Fibroblast of skin of back (primary cell): ENCODE measurements at places on chromosomes 12 and 14.

- DNase-seq, result peak; percentile 61
These were observed 283.1 kb downstream of the MDGA2 start for GRCh38 chr14:47392326-47392725.

DNA sequence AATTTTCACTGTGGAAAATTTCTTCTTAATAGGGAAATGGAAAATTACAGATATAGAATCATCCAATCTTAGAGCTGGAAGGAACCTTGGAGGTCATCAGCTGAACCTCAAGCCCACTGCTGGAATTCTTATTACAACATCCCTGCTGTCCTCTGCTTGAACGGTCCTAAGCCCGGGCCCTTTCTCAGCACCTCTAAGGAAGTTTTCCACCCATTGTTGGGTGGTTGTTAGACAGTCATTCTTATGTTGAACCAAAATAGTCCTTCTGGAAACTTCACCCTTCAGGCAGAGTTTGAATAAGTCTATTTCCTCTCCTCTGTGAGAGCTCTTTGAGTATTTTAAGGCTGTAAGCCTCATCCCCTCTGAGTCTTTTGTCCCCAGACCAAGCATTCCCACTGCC, 70.7 kb downstream of the ZFP36L1 start:
- no peak for DNase-seq

DNA sequence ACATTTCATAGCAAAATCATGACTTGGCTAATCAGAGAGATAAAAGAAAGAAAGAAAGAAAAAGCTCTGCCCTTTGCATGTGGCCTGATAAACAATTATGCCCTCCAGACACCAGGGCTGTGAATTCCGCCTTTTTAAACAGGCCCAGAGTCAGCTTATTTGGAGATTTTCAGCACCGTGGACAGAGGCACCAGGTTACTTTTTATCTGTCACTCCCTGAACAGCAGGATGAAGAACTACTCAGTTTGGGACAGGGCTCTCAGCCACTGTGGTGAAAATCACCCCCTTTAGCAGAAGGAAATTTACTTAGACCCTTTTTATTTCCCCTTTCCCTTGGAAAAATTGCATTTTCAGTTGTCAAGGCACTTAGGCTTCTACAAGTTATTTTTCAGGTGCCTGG, 359.9 kb downstream of the NRXN3 start:
- peak; percentile 13 for DNase-seq

DNA sequence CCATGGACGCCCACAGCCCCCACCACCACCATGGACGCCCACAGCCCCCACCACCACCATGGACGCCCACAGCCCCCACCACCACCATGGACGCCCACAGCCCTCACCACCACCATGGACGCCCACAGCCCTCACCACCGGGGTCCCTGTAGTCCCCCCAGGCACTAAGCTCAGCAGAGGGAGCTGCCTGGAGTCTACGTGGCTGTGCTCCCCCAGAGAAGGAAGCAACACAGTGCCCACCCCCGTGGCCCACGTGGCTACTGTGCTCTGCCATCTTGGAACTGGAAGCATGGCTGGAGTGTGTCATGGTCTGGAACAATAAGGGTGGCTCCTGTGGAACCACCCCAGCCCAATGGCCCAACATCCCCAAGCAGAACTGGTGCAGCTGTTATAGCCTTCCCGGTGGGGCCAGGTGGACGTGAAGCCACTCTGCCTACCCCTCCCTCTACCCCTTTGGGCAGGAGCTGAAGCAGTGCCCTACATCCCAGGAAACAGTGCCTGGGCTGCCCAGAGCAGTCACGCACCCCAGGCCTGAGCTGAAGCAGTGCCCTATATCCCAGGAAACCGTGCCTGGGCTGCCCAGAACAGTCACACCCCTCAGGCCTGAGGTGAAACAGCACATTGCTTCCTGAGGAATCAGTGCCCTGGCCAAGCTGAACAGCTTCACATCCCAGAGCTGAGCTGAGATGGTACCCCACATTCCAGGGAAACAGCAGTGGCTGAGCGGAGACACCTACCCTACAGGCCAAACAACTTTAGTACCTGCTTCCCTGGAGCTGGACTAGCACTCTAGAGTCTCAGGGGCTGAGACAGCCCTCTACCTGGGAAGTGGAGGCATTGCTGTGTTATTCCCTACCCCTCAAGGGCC, 9.0 kb upstream of the SFSWAP start:
- no peak for DNase-seq

GRCh38 chr12:26813812-26814211, 19.2 kb downstream of the ITPR2 start:
- no peak for DNase-seq

DNA sequence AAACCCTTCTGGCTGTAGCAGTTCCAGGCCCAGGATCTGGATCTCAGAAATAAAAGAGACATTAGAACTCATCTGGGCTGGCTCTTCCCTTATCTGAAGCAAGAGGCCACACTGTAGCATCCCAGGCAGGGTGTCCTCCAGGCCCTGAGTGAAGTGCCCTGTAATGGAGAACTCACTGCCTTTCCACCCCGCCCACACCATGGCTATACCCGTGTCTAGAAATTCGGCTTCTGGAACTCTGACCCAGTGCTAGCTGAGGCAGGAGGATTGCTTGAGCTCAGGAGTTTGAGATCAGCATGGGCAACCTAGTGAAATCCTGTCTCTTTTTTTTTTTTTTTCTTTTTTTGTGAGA, 23.5 kb upstream of the PLEKHG3 start:
- DNase-seq, result no peak

DNA sequence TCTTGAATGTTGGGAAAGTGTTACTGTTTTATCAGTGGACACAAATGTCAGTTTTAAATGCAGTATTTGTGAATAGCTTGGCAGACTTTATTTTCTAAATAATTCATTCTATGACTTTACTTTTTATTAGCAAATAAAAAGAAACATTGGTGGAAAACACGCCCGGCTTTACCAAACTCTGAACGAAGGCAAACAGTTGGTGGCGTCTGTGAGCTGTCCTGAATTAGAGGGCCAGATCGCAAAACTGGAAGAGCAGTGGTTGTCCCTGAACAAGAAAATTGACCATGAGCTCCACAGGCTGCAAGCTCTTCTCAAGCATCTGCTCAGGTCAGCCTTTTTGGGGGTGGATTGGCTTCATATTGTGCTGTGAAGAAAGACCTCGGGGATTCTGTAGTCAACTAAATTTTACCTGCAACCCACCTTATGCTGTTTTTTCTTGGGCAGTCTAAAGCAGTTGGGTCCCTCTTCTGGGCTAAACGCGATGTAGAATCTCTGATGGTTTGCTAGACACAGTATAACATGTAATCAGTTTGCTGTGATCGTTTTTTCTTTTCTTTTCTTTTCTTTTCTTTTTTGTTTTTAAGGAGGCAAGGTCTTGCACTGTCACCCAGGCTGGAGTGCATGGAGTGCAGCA, 156.4 kb downstream of the ESR2 start:
- DNase-seq, result no peak

DNA sequence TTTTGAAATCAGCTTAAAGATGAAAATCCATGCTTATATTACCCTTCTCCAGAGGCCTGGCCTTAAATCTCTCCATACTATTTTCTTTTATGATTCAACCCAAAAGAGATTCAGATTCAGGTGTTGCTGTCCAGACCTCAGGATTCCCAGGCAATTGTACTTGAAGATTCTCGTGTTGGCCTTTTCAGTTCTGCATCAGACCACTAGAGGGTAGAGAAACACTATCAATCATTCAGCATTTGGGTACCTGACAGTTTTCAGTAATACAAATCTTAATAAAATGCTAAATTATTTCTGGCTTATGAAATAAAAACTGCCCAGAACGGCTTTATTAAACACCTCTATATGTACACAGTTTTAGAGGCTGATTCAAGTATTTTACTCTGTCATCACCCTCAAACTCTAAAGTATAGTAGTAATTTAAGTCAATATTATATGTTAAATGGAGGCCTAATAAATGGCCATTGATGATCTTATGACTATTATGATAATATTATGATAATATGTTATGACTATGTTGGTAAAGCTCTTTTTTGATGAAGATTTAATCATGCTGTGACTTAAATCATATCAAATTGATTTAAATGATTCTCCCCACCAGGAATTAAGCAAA, 301.1 kb downstream of the DUSP6 start:
- peak; percentile 65 for DNase-seq

- no peak for DNase-seq
These were observed 33.6 kb upstream of the OR9K2 start for GRCh38 chr12:55092579-55092978.

- DNase-seq, result no peak
These were observed 72.8 kb downstream of the ANKS1B start for GRCh38 chr12:99911967-99912366.

DNA sequence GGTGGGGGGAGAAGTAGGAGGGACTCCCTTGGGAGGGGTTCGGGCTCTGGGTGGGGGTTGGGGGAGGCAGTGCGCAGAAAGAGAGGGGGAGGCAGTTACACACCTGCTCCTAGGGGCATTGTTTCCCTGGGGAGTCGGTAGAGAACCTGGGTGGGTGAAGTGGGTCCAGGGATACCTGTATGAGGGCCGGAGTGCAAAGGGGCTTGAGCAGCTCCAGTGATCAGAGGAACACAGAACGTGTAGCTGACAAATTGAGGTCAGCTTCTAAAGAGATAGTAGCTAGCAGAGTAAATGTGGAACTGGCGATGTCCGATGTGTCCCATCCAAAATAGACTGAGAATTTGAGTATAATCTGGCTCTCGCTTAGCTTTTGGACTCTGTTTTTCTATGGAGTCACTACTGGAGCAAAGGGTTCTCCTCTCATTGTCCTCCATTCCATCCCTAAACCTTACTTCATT, 502 bp downstream of the SMARCD1 start:
- no peak for DNase-seq

- DNase-seq, result no peak
These were observed 821.3 kb upstream of the TMEM132C start for GRCh38 chr12:127445581-127446139.

DNA sequence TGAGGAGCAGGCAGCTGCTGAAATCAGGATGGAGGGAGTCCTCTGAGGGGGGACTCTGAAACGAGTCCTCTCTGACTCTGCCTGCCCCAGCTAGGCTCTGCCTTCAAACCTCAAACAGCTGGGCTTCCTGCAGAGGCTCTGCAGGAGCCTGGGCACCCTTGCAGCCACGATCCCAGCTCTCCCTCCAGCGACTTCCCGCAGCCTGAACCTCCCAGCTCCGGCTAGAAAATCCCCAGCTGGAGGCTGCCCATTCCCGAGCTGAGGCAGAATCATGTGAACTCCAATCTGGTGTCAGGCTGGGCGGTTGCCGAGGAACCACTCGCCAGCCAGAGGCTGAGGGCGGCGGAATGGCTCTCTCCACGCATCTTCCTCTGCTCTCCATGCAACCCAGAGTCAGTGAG, at the start of gene GPR68:
Gene GPR68, minus strand, starts transcription at position 204 of the 401 bp plus-strand sequence. CDS start 9,654 bp downstream, outside the sequence.
- DNase-seq, result peak; percentile 63

- DNase-seq, result peak; percentile 94
These were observed 238.8 kb upstream of the RGS6 start for GRCh38 chr14:71693381-71693780.

- DNase-seq, result peak; percentile 81
These were observed 67.8 kb downstream of the CD163L1 start for GRCh38 chr12:7376196-7376595.

DNA sequence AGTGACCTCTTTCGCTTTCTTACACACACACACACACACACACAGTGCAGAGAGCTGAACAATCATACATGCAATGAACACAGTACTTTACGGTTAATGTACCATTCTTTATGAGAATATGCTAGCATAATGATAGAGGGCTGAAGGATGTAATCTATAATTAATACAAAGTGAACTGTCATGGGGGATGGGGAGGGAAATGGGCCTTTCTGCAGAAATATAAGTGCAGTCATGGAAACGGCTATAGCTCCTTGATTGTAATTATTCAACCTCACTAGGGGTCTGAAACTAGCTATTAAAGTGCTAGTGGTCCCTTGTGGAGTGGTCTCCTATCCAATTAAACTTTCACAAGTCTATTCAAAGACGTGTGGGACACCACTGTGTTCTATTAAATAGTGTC, 443.2 kb upstream of the FOXG1 start:
- no peak for DNase-seq

DNA sequence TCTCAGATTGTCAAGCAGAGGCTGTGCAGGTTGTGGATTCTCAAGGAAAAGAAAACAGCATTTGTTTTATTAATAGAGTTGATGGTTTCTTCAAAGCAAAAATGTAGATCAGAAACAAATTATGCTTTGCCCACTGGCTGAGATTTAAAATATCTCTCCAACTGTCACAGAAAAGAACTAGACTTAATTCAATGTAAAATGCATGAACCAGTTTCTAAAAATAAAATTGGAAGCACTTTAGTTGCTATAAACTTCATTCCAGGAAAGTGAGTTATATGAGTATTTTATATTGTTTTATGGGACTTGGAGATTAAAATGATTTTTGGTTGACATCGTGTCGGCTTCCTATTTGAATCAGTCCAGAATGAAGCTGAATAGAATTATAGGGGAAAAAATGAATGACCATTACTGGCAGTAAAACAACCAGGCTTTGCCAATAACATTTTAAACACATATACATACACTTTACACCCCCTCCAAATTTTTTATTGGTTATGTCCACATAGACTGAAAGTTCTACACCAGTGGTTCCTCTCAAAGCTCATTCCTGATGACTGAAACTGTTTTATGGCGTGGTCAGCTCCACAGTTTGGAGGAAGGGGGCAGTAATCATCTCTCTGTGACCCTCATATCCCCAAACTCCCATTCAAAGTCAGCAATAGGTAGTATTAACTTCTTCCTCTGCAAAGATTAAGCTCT, 55.5 kb upstream of the DAAM1 start:
- peak; percentile 11 for DNase-seq

DNA sequence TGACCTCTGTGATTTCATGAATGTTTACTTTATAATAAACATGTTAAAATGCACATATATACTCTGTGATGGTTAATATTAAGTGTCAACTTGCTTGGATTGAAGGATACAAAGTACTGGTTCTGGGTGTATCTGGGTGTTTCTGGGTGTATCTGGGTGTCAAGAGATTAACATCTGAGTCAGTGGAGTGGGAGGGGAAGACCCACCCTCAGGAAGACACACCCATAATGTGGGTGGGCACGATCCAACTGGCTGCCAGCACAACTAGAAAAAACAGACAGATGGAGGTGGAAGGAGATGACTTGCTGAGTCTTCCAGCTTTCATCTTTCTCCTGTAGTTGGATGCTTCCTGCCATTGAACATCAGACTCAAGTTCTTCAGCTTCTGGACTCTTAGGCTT, 11.9 kb downstream of the NUP37 start:
- DNase-seq, result no peak

GRCh38 chr12:65500091-65500900, 221.8 kb downstream of the MSRB3 start:
- peak; percentile 88 for DNase-seq

DNA sequence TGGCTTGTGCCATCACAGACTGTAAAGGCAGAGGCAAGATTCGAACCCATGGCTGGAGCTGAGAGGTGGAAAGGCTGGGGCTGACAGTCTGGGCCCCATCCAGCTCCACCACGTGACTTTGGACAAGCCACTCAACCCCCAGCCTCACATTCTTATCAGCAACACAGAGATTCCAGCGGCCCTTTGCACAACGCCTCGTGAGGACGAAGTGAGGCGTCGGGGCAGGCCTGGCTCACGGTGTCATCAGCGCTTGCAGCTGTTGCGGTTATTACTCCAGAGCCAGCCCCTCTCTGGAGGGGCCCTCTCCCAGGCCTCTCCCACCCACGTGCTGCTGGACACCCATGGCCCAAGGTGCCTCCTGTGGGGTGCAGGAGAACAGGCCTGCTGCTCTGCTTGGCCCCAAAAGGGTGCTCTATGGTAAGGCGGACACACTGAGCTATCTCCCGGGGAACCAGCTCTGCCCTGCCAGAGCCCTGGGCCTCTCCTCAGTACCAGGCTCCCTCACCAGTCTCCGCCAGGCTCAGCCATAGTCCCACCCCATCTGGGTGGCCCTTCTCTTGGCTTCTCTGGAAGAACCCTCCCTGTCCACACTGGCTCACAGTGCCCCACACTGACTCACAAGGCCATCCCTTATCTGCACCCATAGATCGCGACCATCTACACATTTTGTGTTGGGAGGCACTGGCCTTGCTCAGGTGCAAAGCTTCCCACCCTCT, 21.1 kb downstream of the CHGA start:
- DNase-seq, result no peak
